ENCODE measurements at places on chromosomes 6 and 20.

DNA sequence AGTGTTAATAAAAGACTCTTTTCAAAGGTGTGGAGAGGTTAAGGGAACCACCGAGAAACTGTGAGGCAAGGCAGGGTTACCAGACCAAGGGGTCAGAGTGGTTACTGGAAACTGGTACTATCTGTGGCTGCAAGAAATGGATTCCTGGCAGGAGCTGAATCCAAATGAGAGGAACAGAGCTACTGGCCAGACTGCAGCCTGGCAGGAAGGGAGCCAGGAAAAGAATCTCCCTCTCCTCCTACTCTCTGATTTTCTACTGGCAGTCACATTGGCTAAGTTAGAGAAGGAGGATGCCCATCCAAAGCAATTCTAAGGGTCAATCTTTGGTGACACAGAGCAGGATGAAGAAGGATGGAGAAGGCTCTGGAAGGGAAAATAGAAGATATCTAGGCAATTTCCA, 211.5 kb downstream of the GRM1 start:
- no peak for DNase-seq

GRCh38 chr20:21509597-21510371, 4.1 kb downstream of the NKX2-2 start:
- DNase-seq: no peak

- no peak for DNase-seq
Observed at GRCh38 chr20:38196592-38196991, 31.5 kb upstream of the TGM2 start.

DNA sequence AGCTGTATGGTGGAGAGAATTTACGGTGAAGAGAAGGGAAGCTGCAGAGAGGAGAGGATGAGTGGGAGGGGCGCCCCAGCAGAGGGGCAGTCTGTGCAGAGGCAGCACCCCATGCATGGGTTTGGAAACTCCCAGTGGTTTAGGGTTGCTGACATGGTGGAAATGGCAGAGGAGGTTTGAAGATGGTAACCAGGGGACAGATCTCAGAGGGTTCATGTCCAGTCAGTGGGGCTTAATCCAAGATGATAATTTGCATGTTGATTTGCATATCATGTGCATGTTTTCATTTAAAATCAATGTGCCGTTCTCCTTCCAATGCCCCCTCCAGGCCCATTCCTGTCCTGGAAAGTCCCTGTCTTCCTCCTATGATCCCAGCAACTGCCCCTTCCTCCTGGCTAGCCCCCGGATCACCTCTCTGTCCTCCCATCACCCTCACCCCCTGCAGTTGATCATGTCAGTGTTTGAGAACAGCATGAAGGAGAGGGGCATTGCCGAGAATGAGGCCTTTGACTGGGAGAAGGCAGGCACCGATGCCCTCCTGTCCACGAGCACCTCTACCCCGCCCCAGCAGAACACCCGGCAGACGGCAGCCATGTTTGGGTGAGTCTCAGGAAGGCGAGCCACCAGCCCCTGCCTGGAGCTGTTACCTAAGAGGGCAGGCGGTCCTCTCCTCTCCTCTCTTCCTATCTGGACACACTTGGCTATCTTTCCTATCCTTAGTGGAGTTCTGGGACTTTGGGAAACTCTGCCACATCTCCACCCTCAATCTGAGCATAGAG, 14.3 kb downstream of the TTBK1 start:
- no peak for DNase-seq

- DNase-seq: no peak
Observed at GRCh38 chr20:32195581-32195980, 12.0 kb downstream of the PLAGL2 start.

DNA sequence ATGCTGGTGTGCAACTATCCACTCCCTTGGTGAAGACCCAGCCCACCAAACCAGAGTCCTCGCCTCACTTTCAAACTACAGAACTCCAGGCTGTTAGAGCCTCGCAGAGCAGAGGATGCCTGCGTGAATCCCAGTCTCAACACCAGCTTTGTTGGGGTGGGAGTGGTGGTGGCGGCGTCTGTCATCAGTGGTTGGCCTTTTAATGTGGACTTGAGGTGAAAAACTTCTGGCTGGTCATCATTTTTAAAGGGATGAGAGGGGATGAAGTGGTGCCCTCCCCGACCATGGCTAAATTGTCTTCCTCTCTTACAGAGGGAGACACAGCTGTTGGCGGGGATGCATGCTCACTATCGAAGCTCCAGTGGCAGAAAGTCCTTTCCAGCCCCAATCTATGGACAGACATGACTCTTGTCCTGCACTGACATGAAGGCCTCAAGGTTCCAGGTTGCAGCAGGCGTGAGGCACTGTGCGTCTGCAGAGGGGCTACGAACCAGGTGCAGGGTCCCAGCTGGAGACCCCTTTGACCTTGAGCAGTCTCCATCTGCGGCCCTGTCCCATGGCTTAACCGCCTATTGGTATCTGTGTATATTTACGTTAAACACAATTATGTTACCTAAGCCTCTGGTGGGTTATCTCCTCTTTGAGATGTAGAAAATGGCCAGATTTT, 54.9 kb downstream of the EZR start:
- no peak for DNase-seq
